ENCODE measurements at places on chromosomes 5 and 9. TPM values are rescaled to one million over a fixed set of nuclear protein-coding genes. Genes with fewer than 3 reads are reported as not detected.

The PCDHGA7 gene
- total RNA-seq, result 0.09 TPM

DNA sequence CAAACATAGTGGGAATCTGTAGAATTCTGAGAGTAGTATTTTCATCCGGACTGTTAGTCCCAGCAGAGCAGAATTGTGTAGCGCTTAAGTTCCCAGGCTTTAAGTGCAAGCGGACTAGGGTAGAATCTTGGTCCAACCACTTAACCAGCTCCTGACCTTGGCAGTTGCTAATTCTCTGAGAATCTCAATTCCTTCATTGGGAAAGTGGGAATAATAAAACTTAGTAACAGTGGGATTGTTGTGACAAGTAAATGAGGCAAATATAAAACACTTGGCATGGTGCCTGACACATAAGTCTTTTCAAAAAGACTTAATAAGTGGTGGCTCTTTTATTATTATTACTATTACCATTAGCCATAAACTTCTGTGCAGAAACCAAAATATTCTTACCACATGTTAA lies 8.4 kb upstream of the SLC1A3 start:
- DNase-seq, result no peak

The IFNA13 gene
- total RNA-seq, result not detected

The CNOT8 gene
- 52.7 TPM for total RNA-seq

The IARS1 gene
- total RNA-seq, result 230 TPM

The NR5A1 gene
- total RNA-seq, result not detected

GRCh38 chr9:94110821-94111252 lies 26.6 kb downstream of the PTPDC1 start:
- DNase-seq, result no peak

The PHF24 gene
- 0.04 TPM for total RNA-seq
